ENCODE measurements at places on chromosomes 3 and 15.

- DNase-seq, result no peak
Observed at GRCh38 chr3:61876797-61877196, 315.4 kb downstream of the PTPRG start.

GRCh38 chr3:7740458-7740857, 761.2 kb upstream of the LMCD1 start:
- no peak for DNase-seq

DNA sequence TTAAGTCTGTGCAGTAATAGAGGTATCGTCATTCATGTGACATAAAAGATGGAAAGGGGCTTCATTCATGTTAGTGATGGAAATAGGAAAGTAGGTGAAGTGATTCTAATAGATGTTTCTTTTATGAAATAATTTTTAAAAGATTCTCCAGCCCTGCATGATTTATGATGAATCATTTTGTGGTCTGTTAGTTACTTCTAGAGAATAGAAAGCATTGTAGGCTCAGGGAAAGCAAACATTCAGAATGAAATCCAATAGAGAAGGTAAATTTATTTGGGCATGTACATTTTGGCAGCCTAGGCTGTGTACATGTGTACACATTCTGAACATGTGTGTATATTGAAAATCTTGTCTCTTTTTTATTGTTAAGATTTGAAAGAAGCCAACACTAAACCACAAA, 23.1 kb downstream of the PPARG start:
- no peak for DNase-seq

- DNase-seq, result no peak
Observed at GRCh38 chr3:149134575-149134974, 5.1 kb downstream of the HPS3 start.

DNA sequence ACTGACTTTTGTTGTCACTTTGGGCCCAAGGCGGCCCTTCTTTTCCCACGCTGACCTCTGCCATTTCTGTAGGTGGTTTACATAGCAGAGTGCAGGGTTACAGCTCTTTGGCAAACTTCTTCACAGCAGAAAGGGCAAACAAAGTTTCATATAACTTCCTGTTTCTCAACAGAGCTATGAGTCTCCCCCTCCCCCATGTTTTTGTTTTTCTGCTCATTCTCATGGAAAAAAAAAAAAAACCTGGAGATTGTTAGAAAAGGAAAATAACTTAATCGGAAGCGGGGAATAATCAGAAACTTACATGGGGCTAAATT, 342.0 kb upstream of the NR2F2 start:
- DNase-seq, result no peak

GRCh38 chr3:75300606-75301005, 363.5 kb upstream of the FRG2C start:
- no peak for DNase-seq

- DNase-seq, result no peak
Observed at GRCh38 chr3:69784954-69785514, 45.8 kb downstream of the MITF start.

DNA sequence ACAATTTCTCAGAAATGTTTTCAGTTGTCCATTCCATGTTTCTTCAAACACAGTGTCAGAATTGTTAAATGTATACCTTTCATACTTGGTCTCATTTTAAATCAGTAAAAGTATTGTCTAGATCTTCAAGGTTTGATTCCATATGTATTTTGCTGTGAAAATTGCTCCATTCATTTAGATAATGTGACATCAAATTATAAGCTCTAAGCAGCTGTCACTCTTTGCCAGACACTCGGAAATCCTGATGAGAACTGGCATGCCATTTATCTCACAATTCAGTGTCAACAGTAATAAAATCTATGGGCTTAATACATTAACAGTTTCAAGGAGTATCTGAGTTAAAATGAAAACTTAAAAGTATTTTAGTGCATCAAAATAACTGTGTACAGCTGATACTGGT, 1025.3 kb upstream of the EPHA6 start:
- no peak for DNase-seq

DNA sequence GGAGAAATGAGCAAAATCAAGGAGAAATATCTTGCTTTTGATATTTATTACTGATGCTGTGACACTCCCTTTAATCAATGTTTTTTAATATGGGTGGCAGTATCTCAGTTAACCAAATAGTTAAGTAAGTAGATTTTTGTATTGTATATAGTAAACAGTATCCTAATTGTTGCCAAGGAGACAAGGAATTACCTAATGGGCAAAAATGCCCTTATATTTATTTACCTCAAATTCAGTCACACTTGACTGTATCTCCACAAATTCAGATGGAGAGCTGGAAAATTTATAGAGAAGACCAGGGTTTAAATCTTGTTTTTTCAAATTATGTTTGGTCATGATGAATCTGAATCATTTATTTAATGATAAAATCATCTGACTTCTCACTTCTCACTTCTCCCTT, 3.6 kb upstream of the CHD2 start:
- DNase-seq, result no peak

DNA sequence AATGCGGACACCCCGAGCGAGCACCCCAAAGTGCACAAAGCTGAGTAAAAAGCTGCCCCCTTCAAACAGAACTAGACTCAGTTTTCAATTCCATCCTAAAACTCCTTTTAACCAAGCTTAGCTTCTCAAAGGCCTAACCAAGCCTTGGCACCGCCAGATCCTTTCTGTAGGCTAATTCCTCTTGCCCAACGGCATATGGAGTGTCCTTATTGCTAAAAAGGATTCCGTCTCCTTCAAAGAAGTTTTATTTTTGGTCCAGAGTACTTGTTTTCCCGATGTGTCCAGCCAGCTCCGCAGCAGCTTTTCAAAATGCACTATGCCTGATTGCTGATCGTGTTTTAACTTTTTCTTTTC, 5.3 kb downstream of the BHLHE40 start:
- no peak for DNase-seq

DNA sequence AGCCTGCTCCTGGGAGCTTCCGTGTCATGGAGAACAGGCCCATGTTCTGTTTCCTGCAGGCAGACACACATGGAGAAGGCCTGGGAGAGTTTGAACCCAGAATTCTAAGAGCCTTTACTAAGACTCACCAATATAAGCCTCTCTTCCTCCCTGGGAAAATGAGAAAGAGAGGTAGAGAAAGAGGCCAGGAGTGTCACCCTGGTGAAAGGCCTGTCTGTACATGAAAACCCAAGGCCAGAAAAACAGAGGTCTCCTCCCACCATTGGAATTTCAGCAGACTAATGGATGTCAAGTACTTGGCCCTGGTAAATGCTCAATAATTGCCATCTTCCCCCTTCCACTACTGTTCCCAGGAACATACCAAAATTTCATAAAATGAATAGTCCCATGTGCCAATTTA, 117.6 kb downstream of the TOP2B start:
- DNase-seq, result no peak

- no peak for DNase-seq
Observed at GRCh38 chr15:100729461-100729860, 127.1 kb downstream of the ASB7 start.

DNA sequence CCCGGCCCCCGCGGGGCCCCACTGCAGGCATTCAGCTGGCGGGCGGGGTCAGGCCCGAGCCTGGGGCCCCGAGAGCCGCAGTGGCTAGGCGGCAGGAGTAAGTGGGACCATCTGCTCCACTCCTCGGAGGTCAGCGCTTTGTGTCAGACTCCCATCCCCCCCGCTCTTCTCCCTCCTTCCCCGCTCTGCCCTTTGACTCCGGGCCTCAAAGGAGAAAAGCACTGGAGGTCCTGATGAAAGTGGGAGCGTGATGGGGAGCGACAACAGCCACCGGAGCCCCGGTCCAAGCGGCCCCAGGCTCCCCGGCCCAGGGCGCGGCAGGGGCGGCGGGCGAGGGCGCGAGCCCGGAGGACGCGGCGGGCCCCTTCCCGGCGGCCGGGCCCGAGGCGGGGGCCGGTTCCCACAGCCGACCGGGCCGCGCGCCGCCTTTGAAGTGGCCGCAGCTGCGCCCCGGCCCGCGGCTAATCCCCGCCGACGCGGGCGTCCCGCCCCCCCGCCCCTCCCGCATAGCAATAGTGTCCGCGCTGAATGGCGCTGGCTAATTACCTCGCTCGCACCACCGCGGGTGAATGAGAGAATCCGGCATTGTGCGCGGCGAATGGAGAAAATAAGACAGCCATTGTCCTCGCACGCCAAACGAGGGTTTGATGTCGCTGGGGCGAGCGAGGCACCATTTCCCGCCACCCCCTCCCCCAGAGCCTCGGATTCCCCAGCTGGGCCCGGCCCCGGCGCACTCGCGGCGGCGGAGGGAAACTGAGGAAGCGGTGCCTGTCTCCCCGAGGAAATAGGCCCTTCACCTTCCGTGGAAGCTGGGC, 22.4 kb downstream of the IGDCC3 start:
- no peak for DNase-seq

DNA sequence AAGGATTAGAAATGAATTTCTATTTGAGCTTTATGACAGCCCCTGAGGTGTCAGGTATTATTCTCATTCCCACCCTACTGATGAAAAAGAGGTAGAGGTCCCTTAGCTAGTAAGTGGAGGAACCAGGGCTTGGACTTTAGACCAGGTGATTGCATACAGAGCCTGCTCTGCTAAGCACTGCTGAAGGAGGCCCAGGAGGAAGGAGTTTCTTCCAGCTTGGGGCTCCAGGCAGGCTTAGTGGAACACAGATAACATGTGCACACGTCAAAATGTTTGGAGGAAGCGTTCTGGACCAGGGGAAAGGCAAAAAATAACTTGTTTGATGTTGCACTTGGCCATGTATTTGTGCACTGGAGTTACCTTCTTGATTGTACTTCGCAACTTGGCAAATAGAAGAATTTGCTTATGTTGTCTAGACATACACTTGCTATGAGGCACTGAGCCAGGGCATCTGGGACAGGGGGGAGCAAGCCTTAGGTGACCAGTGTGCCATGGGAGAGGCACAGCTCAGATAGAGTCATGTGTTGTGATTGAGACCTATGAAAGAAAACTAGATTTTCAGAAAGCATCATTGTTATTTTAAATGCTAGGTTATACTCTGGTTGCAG, 22.4 kb downstream of the IFT122 start:
- DNase-seq, result no peak

DNA sequence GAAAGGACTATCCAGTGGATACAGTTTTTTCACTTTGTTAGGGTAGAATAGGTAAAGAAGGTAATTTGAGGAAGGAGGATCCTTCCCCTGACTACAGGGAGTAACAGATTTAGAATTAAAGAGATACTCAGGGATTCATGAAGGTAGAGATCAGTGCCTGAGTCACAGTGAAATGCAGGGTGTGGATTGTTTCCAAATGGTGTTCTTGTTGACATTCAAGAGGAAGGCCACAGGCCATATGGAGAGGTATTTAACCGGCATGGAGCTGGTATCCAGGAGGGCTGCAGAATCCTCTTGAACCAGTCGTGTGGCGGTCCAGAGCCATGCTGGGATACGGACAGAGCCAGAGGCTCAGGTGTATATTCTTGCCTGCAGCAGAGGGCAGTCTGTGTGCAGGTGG, 28.2 kb downstream of the GYG1 start:
- no peak for DNase-seq

DNA sequence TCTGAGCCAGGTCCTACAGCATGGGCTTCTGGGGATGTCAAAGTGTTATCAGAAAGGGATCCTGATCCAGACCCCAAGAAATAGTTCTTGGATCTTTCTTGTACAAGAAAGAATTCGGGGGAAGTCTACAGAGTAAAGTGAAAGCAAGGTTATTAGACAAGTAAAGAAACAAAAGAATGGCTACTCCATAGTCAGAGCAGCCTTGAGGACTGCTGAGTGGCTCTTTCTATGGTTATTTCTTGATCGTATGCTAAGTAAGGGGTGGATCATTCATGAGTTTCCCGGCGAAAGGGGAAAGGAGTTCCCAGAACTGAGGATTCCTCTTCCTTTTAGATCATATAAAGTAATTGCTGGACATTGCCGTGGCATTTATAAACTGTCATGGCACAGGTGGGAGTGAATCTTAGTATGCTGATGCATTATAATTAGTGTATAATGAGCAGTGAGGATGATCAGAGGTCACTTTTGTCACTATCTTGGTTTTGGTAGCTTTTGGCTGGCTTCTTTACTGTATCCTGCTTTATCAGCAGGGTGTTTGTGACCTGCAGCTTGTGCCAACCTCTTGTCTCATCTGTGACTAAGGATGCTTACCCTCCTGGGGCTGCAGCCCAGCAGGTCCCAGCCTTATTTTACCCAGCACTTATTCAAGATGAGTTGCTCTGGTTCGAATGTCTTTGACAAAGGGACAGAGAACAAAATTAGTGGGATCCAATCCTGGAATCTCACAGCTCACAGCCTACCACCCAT, 41.0 kb downstream of the CRYGS start:
- no peak for DNase-seq

DNA sequence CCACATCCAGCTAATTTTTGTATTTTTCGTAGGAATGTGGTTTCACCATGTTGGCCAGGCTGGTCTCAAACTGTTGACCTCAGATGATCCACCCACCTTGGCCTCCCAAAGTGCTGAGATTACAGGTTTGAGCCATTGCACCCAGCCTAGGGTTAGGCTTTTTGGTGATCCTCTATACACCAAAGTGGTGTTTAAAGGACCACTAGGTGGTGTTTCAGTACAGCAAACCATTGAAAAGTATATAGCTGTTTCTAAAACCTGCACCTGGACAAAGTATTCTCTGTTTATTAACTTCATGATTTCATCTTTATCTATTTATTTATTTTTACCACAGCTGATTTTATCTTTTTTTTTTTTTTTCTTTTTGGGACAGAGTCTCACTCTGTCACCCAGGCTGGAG, 68.4 kb downstream of the MINDY2 start:
- no peak for DNase-seq

DNA sequence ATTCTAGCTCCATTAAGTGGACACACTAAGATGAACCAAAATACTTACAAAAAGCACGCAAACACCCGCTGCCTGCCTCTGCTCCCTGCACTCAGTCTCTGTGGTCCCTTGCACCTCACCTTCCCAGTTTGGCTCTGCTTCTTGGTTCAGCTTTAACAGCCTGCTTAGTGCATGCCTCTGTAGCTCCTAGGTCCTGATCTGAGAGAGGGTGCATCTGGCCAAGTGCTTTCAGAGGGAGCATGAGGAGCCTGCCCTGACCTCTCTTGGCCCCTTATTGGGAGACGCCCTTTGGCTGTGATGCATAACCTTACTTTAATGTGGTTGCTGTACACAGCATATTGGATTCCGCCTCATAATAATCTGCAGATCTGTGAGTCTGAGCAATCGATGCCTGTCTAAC, 21.2 kb upstream of the ATP10A start:
- no peak for DNase-seq
